OCI-M1 (cell line): ENCODE measurements at places on chromosomes 16 and 17.
A peak's percentile ranks its signal among the peaks of the same experiment; 100 is the strongest.

DNA sequence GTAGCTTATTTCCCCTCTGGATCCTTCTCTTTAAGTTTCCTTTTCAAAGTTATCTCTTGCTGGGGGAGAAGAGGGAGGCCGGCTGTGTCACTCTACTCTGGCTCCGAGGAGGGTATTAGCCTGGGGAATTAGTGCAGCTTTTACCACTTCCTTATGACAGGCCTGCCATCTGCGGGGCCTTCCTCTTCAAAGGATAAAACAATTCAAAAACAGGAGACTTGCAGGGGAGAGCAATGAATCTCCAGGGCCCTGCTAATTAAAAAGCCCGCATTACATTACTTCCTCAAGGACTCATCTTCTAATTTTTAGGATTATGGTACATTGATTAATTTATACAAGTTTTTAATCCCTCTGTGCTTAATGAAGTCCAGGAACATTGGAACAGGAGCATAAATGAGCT, 190.9 kb upstream of the CDH5 start:
- no peak for DNase-seq

- DNase-seq = no peak
These were observed 34.1 kb downstream of the SNX29 start for GRCh38 chr16:12010388-12011251.

GRCh38 chr17:1779571-1780131, 17.8 kb downstream of the SERPINF1 start:
- no peak for DNase-seq

GRCh38 chr17:44757918-44758413, 822 bp upstream of the ADAM11 start:
- DNase-seq = no peak

GRCh38 chr17:11005940-11006339, 168.1 kb upstream of the PIRT start:
- no peak for DNase-seq

- peak; percentile 26 for DNase-seq
These were observed 10.9 kb upstream of the HS3ST6 start for GRCh38 chr16:1929105-1929504.

DNA sequence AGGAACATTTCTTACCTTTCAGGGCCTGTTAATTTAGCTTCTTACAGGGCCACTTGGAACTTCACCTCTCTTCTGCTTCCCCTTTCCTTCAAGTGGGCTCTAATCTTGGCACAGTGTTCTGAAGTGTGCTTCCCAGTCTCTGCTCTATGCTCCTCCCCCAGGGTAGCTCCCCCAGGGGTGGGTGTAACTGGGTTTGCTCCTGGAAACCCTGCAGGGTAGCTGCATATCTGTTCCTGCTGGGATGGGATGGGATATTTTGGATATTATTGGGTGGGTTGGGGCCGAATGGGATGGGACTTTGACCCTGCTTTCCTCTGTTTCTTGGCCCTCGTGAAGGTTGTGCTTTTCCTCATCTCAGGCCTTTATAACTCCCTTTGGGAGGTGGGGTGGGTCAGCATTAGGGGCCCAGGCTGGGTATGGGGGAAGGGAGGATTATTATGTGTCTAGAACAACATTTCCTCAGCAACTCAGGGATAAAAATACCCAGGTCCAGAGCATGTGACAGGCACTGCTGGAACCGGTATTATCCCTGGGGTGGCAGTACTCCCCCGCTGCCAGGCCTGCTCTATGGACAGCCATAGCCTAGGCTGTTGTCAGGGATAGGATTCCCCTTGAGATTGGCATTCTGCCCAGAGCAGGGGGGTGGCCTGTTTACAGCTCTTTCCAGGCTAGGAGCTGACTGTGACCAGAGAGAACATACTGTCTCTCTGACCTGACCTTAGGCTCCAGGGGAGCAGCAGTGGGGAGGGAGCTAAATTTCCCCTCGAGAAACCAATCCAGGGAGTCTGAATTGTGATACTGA, 5.0 kb downstream of the NFE2L1 start:
- peak; percentile 70 for DNase-seq

DNA sequence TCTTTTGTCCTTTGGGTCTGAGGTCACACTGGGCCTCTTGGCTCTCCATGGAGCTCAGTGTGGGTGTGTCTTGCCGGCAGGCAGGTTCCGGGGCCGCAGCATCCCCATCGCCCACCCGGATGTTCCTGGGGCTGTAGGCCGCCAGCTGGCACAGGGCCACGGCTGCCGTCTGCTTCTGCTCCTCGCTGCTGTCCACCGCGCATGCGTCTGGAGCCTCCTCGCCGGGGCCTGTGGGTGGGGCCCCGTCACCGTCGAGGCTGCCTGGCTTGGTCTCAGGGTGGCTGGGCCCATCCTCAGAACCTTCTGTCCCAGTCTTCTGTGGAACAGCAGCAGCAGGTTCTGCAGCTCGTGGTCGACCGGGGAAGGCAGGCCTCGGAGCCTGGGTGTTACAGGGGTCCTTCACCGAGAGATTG, 9.6 kb downstream of the ZNF750 start:
- no peak for DNase-seq

GRCh38 chr17:33284022-33284421, 9.1 kb downstream of the ASIC2 start:
- no peak for DNase-seq

- DNase-seq = peak; percentile 81
These were observed 1.7 kb downstream of the KSR1 start for GRCh38 chr17:27457731-27458523.

- no peak for DNase-seq
These were observed 4.0 kb downstream of the MMD start for GRCh38 chr17:55417411-55418268.

GRCh38 chr17:11969565-11969964, 27.7 kb downstream of the ZNF18 start:
- DNase-seq = no peak

- DNase-seq = peak; percentile 7
These were observed 12.9 kb downstream of the PLK1 start for GRCh38 chr16:23691483-23692189.

DNA sequence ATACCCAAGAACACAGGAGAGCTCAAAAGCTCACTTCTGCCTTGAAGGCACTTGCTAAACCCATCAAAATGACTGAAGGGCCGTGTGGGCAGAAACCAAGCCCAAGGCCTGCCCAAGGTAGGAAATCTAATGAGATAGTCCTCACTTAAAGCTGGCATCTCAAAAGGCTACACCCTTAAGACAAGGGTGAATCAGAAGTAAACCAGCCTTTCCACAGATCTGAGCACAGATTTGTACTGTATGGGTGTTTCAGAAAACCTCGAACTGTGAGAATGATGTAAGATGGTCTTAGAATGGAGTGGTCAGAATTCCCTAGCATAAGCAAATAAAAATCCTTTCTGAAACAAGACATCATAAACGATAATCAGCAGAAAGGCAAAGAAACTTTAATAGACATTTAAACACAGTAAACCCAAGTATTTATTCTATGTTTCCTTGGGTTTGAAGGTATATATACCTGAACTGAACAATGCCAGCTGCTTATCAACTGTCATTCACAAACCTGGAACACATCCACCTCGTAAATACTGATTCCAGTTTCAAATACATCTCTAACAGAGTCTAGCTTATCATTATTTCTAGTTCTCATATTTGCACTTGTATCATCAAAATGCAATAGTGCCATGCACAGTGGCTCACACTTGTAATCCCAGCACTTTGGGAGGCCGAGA, 37.8 kb downstream of the GLG1 start:
- DNase-seq = no peak

GRCh38 chr16:79181419-79181818, 419.1 kb downstream of the MAF start:
- no peak for DNase-seq

DNA sequence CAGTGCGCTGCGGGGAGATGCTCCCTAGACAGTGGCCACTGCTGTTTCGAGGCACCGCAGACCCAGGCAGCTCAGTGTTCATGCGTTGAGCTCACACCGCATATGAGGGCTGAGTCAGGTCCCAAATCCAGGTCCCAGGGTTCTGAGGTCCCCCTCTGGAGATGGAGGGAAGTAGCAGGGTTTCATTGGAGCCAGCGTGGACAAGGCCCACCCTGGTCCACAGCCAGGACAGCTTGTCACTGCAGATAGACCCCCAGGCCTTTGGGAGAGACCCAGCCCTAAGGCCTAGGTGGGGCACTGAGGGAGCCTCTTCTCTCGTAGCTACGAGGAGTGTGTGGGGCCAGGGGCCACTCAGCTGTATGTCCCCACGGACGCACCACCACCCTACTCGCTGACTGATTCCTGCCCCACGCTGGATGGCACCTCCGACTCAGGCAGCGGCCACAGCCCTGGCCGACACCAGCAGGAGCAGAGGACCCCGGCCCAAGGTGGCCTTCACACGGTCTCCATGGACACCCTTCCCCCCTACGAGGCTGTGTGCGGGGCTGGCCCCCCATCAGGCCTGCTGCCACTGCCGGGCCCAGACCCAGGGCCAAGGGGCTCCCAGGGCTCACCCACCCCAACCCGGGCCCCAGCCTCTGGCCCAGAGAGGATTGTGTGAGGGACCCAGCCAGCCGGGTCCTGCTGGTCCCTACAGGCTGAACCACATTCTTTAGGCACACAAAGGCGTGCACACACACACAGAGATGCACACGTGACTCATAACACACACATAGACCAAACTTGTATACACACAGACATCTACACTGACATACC, 53.4 kb downstream of the BEAN1 start:
- DNase-seq = no peak

DNA sequence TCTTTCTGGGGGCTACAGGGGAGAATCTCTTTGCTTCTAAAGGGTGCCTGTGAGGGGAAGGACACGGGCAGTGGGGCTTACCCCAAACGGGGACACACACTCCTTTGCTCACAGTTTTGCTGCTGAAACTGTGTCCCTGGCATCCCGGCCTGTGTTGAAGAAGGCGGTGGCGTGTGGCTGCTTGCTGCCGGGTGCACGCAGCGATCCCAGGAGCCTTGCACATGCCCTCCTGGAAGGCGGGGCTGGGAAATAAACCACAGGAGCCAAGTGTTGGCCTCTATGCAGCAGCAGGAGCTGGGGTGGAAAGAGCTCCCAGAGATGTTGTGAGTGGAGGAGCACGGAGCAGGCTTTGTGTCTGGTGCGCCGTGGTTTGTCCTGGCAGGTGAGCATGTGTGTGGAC, 131.0 kb upstream of the CIBAR2 start:
- no peak for DNase-seq

DNA sequence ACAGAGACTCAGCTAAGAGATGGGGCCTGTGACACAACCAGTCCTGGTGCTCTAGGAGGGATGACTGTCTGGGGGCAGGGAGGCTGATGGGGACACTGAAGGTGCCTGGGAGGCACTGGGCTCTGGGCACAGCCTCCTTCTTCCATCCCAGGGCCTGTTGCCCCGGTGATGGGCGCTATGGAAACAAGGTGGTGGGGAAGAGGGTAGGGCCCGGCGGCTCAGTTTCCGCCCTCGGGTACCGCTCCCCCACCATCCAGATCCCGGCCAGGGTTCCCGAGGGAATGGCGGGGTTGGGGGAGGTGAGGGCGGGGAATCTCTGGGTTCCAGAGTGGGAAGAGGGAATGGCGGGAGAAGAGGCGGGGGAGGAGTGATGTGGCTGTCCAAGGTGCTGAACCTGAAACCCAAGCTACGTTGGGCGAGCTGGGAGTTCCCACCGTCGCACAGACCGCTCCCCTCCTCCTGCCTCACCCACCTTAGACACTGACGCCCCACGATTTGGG, 981 bp downstream of the KCNH4 start:
- DNase-seq = peak; percentile 34

DNA sequence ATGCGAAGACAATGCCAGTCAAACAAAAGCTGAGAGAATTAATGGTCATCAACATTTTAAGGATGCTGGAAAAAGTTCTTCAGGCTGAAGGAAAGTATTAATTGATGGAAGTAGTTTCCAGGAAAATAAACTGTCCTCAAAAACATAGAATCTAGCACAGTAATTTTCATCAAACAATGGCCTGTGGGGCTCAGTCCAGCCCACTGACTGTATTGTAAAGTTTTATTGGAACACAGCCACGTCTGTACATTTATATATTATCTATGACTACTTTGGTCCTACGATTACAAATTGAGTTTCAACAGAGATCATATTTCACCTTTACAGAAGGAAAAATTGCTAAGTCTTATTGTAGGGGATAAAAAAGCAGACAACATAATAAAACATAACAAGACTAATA, 484.5 kb downstream of the KCNJ2 start:
- no peak for DNase-seq

DNA sequence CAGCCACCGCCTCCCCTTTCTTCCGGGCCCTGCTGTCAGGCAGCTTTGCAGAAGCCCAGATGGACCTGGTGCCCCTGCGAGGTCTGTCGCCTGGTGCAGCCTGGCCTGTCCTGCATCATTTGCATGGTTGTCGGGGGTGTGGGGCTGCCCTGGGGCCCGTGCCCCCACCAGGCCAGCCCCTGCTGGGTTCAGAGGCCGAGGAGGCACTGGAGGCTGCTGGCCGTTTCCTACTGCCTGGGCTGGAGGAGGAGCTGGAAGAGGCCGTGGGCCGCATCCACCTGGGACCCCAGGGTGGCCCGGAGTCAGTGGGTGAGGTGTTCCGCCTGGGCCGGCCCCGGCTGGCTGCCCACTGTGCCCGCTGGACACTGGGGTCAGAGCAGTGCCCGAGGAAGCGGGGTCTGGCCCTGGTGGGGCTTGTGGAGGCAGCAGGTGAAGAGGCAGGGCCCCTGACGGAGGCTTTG, 5.5 kb upstream of the TGFB1I1 start:
- no peak for DNase-seq

DNA sequence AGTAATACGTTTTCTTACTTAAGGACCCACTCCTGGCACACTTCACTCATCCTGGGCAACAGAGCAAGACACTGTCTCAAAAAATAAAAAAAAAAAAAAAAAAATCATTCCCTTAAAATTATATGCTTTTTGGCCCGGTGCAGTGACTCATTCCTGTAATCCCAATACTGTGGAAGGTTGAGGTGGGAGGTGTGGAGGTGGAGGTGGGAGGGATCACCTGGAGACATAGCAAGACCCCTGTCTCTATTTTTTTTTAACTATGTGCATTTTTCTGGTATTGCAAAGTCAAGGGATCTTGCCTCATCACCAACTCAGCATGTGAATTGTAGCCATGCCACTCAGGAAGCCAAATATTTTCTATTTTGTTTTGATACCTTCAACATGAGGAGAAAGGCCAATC, 9.7 kb downstream of the STAT5B start:
- DNase-seq = no peak

DNA sequence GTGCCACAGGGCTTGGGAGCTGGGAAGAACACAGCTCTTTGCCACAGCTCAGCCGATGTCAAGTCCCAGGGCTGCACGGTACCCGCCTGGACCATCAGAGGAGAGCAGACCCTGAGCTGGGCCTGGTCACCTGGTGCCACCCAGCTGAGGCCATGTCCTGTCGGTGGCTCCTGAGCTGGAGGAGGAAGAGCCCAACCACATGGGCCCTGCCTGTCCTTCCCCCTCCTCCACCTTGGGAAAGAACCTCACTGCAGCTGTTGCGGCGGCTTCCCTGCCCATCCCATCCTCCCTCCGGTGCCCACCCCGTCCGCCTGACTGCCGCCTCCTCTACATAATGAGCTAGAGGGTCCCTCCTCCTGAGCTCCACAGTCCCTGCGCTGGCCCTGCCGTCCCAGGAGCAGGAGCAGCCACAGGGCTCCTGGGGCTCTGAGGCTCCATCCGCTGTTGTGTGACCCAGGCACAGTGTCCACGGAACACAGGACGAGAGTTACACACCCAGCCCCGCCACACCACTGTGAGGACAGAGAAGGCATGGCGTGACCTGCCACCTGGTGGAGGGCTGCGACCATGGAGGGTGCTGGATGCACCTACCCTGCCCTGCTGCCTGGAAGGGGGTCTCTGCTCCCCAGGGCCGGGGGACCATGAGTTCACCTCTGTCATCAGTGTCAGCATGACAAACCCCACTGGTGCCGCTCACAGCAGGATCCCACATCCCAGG, 21.4 kb upstream of the CHMP6 start:
- DNase-seq = peak; percentile 7
